A673 (cell line): ENCODE measurements at places on chromosomes 2 and 18.

DNA sequence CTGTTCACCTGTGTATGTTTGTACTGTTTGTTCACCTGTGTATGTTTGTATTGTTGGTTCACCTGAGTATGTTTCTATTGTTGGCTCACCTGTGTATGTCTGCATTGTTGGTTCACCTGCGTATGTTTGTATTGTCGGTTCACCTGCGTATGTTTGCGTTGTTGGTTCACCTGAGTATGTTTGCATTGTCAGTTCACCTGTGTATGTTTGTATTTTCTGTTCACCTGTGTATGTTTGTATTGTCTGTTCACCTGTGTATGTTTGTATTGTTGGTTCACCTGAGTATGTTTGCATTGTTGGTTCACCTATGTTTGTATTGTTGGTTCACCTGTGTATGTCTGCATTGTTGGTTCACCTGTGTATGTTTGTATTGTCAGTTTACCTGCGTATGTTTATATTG, 14.6 kb downstream of the ADI1 start:
- no peak for DNase-seq

GRCh38 chr2:31962757-31963361, 47.9 kb downstream of the MEMO1 start:
- DNase-seq, result no peak

DNA sequence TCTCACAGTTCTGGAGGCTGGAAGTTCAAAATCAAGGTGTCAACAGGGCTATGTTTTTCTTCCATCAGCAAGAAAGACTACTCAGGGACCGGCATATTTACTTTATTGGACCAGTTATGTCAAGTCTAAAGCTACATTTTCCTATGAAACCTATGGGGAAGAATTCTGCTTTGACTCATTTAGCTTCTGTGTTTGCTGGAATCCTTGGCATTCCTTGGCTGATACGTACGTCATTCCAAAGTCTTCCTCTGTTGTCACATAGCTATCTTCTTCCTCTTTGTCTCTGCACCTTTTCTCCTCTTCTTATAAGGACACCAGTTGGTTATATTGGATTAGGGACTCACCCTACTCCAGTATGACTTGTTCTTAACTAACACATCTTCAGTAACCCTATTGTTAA, 137.4 kb upstream of the FBXO11 start:
- DNase-seq, result no peak

DNA sequence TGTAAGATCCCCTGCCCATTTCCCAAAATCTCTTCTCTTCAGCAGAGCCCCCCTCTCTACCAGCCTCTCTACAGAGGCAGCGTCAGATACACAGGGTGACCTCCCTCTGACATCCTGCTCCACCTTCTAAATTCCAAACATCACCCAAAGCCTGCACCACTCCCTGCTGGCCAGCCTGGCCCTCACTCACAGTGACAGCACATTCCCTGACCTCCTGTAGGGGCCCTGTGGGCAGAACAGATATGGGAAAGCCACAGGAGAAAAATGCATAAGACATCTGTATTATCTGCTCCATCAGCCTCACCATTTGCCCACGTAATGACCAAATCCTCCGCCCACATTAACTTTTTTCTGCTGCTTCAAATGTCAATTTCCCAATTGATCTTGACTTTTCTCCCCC, 40.6 kb downstream of the TRABD2A start:
- no peak for DNase-seq

DNA sequence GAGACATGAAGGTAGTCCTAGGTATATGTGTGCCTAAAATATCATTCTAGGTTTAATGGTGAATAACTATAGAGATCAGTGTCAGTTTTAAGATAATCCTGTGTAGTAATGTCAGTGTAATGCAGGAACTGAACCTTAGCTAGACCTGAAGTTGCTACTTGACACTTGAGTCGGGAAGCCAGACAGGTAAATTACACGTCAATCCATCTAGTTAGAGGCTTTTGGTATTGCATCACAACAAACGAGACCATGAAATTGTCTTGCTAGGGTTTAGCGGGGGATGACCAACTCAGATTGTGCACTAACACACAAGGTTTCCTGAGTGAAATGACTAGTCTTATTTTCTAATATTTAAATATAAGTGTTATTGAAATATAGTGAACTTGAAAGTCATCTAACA, 2.0 kb downstream of the YPEL5 start:
- no peak for DNase-seq
